Pancreas (tissue), 10 donors: ENCODE measurements at places on chromosomes 6 and 20. TPM values are rescaled to one million over a fixed set of nuclear protein-coding genes. Genes with fewer than 3 reads are reported as not detected.

The ADAM33 gene
- 5.7 TPM for total RNA-seq

The RTEL1 gene
- 19.2 TPM for total RNA-seq

The EDEM2 gene
- 12.6 TPM for total RNA-seq

The SMPD2 gene
- 8.8 TPM for total RNA-seq

The SAMD3 gene
- total RNA-seq: 2.5 TPM

The LRRC73 gene
- total RNA-seq: 0.60 TPM

The WFDC12 gene
- total RNA-seq: not detected

The CCM2L gene
- total RNA-seq: 0.93 TPM

The FRMD1 gene
- total RNA-seq: not detected

The NKAIN4 gene
- not detected for total RNA-seq

The FOXA2 gene
- total RNA-seq: 30.1 TPM

The HAO1 gene
- total RNA-seq: not detected
